ENCODE measurements at places on chromosomes 4 and X. TPM values are rescaled to one million over a fixed set of nuclear protein-coding genes. Genes with fewer than 3 reads are reported as not detected.

Gene USP46
- polyA plus RNA-seq = 5.4 TPM

Gene RBBP7
- polyA plus RNA-seq = 66.9 TPM

Gene ITM2A
- 2.8 TPM for polyA plus RNA-seq

Gene IL9R
- not detected for polyA plus RNA-seq

Gene CD99L2
- polyA plus RNA-seq = 43.0 TPM

Gene PNMA3
- polyA plus RNA-seq = not detected

Gene TDO2
- 5.9 TPM for polyA plus RNA-seq

Gene USP51
- polyA plus RNA-seq = 0.25 TPM

Gene MTTP
- not detected for polyA plus RNA-seq

Gene ARFIP1
- polyA plus RNA-seq = 16.5 TPM

Gene DUSP21
- not detected for polyA plus RNA-seq

Gene FREM3
- polyA plus RNA-seq = not detected

Gene PLK4
- 4.9 TPM for polyA plus RNA-seq

Gene GYPA
- polyA plus RNA-seq = not detected

Gene SPATA4
- polyA plus RNA-seq = not detected

Gene ZCCHC18
- 2.3 TPM for polyA plus RNA-seq

Gene AFM
- not detected for polyA plus RNA-seq

Gene C4orf36
- not detected for polyA plus RNA-seq

Gene PRSS48
- polyA plus RNA-seq = not detected

Gene FGA
- polyA plus RNA-seq = 1.8 TPM

Gene PIR
- polyA plus RNA-seq = 20.4 TPM

Gene FOXR2
- not detected for polyA plus RNA-seq

Gene ANOS1
- 3.8 TPM for polyA plus RNA-seq

Gene SULT1B1
- polyA plus RNA-seq = 0.38 TPM

Gene TADA2B
- polyA plus RNA-seq = 8.4 TPM

Gene NR0B1
- 0.20 TPM for polyA plus RNA-seq

Gene NMU
- not detected for polyA plus RNA-seq

Gene ATP2B3
- 0.20 TPM for polyA plus RNA-seq

Gene FAM114A1
- polyA plus RNA-seq = 49.6 TPM

Gene BEX5
- 13.3 TPM for polyA plus RNA-seq

Gene LRP2BP
- polyA plus RNA-seq = 1.1 TPM

Gene GPC3
- polyA plus RNA-seq = 1.1 TPM

Gene TLL1
- not detected for polyA plus RNA-seq

Gene CITED1
- polyA plus RNA-seq = 0.46 TPM

Gene NIPAL1
- polyA plus RNA-seq = not detected

Gene TNMD
- not detected for polyA plus RNA-seq

Gene ITGB1BP2
- polyA plus RNA-seq = 14.9 TPM

Gene JCHAIN
- polyA plus RNA-seq = 23.3 TPM

Gene LRRC66
- polyA plus RNA-seq = 0.75 TPM

Gene MAGEA9B
- polyA plus RNA-seq = not detected

Gene TIMM17B
- polyA plus RNA-seq = 44.5 TPM
